Activated T-cell treated with anti-CD3 and anti-CD28 coated beads for 1 hour (primary cell): ENCODE measurements at places on chromosomes 5 and 9.

- DNase-seq = no peak
Measured at GRCh38 chr9:112856843-112857242, 33.8 kb downstream of the SLC46A2 start.

DNA sequence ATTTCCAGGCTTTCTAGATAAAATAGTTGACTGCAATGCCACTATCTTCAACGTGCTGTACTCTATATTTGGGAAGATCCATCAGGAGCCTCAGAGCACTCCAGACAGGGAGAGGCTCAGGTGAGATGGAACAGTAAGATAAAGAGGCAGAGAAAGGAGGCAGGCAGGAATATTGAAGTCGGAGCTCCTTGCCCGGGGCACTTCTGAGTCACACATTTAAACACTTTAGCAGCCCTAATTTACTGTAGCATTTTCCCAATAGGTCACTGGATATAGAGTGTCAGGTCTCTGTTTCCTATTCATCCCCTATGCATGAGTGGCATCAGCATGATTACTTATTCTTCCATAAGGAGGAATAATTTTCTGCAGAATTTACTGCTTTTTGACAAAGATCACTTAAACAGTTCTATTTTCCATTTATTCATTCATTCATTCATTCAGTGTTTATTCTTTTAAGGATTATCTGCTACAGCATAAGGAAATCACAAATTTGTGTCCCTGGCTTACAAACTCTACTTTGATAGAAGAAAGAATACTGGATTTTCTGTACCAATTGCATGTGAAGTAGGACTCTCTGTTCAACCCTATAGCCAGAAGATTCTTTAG lies 170.7 kb downstream of the MAPKAP1 start:
- DNase-seq = no peak

- no peak for DNase-seq
Measured at GRCh38 chr9:16543686-16544085, 326.8 kb downstream of the BNC2 start.

GRCh38 chr9:99868845-99869244 lies 37.6 kb upstream of the STX17 start:
- DNase-seq = no peak
